Daoy (cell line): ENCODE measurements at places on chromosomes 5 and 9. TPM values are rescaled to one million over a fixed set of nuclear protein-coding genes. Genes with fewer than 3 reads are reported as not detected.

GRCh38 chr9:7965063-7965462 is 165.5 kb upstream of the DMAC1 start:
- DNase-seq, result no peak

DNA sequence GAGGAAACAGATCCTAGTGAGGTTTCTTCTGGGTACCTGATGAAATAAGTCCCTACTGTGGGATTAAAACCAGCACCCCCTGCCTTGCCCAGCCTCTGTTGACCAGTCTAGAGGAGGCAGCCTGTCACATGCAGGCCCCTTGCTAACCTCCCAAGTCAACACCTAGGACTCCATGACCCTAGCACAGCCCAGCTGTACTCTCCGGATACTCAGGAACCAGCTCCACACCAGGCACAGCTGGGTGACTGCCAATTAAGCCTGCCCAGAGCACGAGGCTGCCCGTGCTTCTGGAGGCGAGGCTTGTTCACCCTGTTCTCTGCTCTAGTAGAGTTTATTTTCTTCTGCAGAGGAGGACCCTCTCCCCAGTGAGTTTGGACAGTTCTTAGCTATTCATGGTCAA is 92.5 kb downstream of the SNX24 start:
- DNase-seq, result peak; percentile 8

GRCh38 chr9:97906236-97906831 is 16.0 kb downstream of the TRMO start:
- no peak for DNase-seq

GRCh38 chr9:131657456-131657855 is 82.4 kb downstream of the RAPGEF1 start:
- DNase-seq, result peak; percentile 76

DNA sequence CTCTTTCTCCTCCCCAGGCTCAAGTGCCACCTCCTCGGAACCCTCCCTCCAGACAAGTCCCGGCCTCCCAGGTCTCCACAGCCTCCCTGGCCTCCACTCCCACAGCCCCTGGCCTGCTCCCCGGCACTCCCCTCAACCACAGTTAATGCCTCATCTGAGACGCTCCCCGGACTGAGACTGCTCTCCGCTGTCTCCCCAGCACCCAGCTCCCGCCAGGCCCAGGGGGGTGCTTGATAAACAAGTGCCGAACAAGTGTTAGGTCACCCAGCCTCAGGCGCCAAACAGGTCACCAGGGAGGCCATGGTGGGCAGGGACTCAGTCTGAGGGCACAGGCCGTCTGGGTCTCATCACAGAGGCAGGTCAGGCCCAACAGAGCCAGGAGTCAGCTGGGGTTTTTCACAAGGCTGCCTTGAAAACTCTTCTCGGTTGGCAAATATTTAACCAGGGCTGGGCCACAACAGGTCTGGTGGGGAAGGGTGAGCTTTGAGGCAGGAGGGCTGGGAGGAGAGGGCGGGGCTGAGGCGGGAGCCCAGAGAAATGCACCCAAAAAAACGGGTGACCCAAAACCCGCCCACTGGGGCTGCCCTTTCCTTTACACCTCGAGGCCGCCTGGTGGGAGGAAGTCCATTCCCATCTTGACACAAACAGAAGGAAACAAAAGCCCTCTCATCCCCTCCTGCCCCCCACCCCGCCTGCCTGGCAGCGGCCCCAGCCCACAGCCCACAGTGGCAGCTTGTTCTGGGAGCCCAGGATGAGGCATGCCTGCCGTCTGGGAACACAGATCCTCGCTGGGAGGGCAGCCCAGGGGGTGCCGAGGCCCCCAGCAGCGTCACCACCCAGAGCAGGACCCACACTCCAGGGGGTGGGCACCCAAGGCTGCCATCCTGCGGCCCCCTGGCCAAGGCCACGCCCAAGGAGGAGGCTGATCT is 66.6 kb upstream of the STXBP1 start:
- peak; percentile 98 for DNase-seq

- DNase-seq, result no peak
These were observed 67.2 kb upstream of the CCDC152 start for GRCh38 chr5:42689391-42689790.

Gene TRIM7
- total RNA-seq, result 6.7 and 9.0 TPM in 2 replicates

- DNase-seq, result peak; percentile 37
These were observed 722.8 kb upstream of the GRAMD2B start for GRCh38 chr5:125700380-125700861.

Gene SPINK13
- total RNA-seq, result not detected in 2 replicates

DNA sequence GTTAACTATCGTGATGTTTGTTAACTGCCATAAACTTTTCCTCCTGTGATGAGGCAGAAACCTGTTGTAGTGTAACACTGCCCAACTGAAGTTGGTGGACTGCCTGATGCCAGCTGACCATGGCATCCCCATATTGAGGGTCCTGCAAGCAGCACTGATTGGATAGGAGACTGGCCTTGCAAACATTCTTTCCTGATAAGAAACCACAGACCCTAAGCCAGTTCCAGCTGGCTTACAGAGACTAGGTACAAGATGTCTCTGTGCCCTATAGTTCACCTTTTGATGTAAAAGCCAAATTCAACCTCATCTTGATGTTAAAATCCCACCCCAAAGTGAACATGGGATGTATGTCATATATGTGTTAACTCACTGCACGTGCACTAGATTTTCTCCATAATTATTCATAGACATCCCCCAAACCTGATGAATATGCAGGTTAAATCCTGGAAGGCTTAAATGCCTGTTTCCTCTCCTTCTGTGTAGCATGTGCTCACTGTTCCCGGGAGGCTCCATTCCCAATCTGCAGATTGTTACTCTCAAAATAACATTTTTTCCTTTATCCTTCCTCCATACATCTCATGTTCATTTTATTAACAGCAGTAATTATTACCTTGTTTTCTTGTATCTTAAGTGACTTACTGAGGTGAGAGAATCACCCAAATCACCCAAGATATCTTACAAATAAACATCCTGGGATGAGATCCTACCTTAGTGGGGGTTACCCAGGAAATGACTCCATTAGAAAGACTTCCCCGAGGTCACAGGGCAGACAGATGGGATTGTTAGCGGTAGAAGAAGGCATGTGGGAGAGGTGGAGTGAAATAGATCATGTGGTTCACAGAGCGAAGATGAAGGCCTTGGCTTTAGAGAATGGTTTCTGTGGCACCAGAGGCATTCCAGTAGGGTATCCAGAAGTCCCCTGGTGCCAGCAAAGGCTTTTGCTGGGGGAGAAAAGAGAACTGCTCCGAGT is 566.7 kb downstream of the CCDC171 start:
- DNase-seq, result peak; percentile 63

Gene BRINP1
- total RNA-seq, result not detected in 2 replicates

- no peak for DNase-seq
These were observed 46.6 kb upstream of the GNPDA1 start for GRCh38 chr5:142059304-142059940.

DNA sequence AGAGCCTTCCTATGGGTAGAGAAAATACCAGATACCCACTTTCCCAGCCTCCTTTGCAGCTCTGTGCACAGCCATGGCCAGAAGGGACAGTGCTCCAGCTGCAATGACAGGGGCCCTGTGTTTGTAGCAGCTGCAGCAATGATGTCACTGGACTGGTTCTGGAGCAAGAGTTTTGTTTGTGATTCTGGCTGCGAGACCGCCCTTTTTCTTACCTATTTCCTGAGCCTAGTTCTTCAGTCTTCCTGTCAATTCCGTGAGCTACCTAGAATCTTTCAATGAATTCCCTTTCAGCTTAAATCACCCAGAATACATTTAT is 10.0 kb upstream of the BOD1 start:
- no peak for DNase-seq

Gene ESM1
- total RNA-seq, result 1.9 and 5.0 TPM in 2 replicates

Gene MPDZ
- 26.1 and 57.2 TPM in 2 replicates for total RNA-seq

GRCh38 chr9:127267793-127268525 is 3.4 kb downstream of the GARNL3 start:
- DNase-seq, result no peak

GRCh38 chr9:130987738-130988399 is 21.1 kb upstream of the LAMC3 start:
- DNase-seq, result no peak

- no peak for DNase-seq
These were observed 17.8 kb downstream of the IRX4 start for GRCh38 chr5:1864896-1865440.

Gene CCNI2
- 0.06 and 0.09 TPM in 2 replicates for total RNA-seq

DNA sequence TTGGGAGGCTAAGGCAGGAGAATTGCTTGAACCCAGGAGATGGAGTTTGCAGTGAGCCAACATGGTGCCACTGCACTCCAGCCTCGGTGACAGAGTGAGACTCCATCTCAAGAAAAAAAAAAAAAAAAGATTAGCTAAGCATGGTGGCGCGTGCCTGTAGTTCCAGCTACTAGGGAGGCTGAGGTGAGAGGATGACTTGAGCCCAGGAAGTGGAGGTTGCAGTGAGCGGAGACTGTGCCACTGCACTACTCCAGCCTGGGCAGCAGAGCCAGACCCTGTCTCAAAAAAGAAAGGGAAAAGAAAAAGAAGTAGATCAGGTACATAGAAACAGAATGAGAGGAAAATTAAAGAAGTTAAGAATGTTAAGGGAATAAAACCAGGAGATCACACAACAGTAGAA is 927.1 kb upstream of the DMAC1 start:
- no peak for DNase-seq

- no peak for DNase-seq
These were observed 166.6 kb upstream of the TBCA start for GRCh38 chr5:77942578-77943239.

DNA sequence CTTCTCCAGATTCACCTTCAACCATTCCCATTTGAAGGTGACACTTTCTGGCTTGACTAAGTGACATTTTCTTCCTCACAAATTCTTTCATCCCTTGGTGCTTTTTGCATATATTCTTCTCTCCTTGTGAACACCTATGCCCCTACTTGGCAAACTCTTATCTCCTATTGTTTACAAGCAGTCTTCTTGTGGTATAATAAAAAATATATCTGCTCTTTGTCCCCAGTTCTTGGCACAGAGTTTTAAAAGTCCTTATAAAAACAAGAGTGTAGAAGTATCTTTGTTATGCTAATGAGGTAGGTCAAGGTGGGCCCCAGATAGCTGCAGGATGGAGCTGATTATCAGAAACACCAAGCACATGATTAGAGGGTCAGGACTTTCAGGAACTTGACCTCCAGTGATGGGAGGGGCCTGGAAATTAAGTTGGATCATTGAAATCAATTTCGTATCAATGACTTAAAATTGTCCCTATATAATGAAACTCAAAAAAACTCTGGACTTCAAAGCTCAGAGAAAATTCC is 38.0 kb downstream of the TMEM161B start:
- DNase-seq, result no peak

DNA sequence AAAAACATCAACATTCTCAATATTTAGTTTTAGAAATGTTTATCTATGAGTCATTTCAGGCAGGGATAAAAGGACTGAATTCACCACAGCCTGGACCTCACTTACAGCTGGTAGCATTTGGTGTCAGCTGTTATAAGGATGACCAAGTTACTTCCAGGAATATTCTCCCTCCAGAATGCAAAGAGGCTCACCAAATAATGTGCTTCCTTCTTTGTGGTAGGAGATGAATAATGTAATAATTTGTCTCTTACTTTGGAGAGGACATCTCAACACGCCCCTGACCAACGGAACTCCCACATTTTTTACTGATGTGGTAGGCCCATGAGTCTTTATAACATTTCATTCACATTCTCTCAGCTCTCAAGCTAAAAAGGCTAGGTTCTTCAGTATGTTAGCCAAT is 825.9 kb upstream of the GRAMD2B start:
- peak; percentile 9 for DNase-seq

DNA sequence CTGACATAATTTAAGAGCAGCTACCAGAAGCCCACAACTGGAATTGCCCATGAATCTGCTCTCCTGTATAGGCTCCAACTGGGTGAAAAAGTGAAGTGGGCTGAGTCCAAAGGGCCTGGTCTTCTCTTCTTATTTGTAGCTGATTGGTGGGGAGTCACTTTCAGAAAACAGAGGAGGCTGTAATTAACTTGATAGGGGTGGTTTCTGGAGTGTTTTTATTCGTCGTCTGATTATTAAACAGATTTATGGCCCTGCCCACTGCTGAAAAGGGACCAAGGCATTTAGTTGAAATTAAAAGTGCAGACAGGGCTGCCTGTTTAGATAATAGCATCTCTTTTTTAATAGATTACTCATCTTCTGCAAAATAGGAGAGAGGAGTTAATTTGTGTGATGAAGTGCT is 81.0 kb upstream of the SAP30L start:
- peak; percentile 20 for DNase-seq

Gene MYMK
- not detected in 2 replicates for total RNA-seq

Gene FER
- 21.0 and 37.1 TPM in 2 replicates for total RNA-seq

Gene FAM169A
- 26.8 and 38.2 TPM in 2 replicates for total RNA-seq

DNA sequence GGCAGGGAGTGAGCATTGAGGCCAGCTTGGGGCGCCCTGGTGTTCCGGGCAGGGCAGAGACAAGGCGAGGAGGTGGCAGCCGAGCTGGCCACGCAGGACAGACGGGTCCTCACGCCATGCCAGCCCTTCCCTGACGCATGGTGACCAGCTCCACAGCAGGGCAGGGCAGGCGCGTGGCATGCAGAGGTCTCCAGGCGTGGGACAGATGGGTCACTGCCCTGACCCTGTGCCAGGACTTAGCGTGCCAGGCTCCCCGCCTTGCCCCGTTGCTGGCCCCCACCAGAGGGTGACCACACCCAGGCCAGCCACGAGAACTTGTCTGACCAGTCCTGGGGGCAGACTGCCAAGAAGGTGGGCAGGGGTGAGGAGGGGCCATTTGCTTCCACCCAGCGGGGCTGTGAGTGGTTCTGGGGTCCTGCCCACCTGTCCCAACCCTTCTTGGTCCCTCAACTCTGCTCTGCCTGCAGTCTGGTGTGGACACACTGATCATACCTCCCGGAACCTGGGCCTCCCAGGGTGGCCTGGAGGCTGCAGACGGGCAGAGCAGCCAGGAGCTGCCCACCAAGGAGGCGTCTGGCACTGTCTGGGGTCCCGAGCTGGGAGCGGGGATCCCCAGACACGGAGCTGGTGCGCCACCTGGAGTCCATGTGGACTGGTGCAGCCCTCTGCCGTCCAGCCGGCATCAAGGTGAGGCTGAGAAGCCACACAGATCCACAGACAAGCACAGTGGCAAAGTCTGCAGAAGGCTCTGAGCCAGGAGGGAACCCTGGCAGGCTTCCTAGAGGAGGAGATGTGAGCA is at the start of gene RNF224:
Gene RNF224, plus strand, starts transcription at position 449 of the 799 bp plus-strand sequence. CDS start 834 bp downstream, outside the sequence.
- DNase-seq, result peak; percentile 90

- no peak for DNase-seq
These were observed 203.8 kb upstream of the DAP start for GRCh38 chr5:10964806-10965205.

Gene PCDHGA2
- total RNA-seq, result 0.15 and 0.74 TPM in 2 replicates

Gene GOLM1
- 52.3 and 66.2 TPM in 2 replicates for total RNA-seq
